ENCODE measurements at places on chromosomes 5 and 9.

GRCh38 chr5:2110137-2110933, 227.6 kb upstream of the IRX4 start:
- DNase-seq = no peak

DNA sequence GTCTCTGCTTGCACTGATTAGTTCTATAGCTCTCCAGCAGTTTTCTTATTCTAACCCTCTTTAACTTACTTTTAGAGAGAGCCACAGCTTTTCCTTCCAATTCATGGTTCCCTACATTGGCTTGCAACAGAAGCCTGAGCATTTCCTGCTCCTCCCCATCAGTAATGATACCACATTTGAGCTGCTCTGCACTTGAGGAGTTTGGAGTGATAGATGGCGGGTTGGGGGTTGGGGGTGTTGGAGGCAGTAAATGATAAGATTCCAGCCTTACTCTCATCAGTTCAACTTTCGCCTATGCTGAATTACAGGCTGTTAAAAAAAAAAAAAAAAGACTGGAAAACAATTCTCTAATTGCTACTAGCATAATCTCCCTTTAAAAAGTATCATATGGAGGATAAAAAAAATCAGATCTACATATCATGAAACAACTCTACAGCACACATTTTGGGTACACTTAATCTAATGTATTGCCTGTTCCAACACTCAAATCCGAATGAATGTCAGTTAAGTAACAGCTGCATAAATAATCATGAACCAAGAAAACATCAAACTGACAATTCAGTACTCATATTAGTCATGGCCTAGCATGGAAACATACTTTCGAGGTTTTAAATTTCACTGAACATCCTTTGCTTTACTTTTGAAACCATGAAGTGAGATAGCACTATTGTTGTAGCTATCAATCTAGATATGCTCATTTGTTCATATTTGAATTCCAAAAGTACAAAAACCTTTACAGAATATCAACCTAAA, 224.7 kb downstream of the NFIB start:
- no peak for DNase-seq

GRCh38 chr9:124754289-124754688, 16.8 kb downstream of the NR6A1 start:
- no peak for DNase-seq

DNA sequence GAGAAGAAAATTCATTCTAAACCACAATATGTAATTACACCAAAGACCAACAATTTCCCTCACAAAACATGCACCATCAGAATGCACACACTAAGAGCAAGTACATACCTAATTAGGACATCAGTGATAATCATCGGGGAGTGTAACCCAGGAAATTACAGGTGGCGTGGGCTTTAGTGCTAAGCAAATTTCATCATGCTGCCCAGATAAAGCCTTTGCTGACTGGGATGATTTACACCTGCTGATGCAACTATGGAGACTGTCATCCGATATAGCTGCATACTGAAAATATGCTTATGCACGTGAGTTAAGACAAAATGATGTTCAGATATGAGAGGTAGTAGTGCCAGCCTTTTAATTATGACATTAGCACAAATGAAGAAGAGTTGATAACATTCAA, 123.2 kb downstream of the DCP2 start:
- no peak for DNase-seq

DNA sequence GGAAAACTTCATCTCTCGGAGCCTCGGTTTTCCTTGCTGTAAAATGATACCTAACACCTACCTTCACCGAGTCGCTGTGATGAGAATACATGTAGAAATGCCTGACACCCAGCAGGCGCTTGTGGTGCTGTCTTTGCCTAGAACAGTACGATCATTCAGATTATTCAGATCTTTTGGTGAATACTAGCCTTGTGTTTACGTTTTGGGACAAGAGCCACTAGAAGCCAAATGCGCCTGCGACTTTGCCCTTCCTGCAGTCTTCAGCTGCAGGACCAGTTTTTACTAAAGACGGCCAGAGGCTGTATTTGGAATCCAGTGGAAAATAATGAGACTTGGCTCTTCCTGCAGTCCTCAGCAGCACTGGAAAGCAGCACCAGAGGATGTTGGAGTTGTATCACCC, 189.6 kb downstream of the TRIO start:
- no peak for DNase-seq

GRCh38 chr5:168348084-168348414, 56.6 kb downstream of the WWC1 start:
- no peak for DNase-seq

DNA sequence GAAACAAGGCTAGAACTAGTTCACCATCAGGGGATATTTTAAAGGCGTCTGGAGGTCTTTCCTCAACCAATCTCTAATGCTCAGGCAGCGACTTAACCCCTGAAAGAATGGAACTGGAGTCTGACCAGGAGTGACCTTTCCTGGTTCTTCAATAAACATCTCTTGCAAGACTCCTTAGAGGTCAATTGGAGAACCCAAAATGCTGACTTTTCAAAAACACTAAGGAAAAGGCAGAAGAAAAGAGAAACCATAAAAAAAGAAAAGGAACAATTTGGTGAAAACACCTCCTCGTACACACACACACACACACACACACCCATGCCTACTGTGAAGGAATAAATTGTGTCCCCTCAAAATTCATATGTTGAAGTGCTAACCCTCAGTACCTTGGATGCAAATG, 12.3 kb downstream of the TIMD4 start:
- no peak for DNase-seq
